H9 (cell line): ENCODE measurements at places on chromosomes 4 and X. TPM values are rescaled to one million over a fixed set of nuclear protein-coding genes. Genes with fewer than 3 reads are reported as not detected.

Gene CFAP47
- 0.09 TPM in 1 of 2 replicates, not detected in the other for total RNA-seq

Gene SPANXA1
- not detected in 2 replicates for total RNA-seq

Gene COX7B2
- total RNA-seq = not detected in 2 replicates

Gene SORCS2
- total RNA-seq = 0.57 and 0.72 TPM in 2 replicates

Gene RTL3
- total RNA-seq = not detected in 2 replicates

DNA sequence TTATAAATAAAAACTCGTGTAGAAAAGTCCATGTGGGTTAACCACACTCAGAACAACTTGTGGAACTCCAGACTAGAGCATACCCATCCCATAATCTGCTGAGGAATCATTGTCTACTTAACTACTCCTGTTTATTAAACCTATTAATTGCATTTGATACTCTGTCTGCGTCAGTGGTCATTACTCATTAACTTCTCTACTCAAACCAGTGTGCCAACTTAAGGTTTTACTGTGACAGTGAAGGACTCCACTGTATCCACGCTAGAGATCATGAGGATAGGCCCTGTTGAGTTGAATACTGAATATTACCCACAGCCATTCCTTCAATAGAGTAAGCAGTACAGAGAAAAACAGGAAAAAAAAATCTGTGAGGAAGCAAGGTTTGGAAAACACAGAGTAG lies 17.3 kb downstream of the HPGD start:
- no peaks in the 10 kb centered on the region for H3K27me3 ChIP-seq
- H3K4me3 ChIP-seq = no peak overlapping the region
- DNase-seq = no peak
- H3K4me1 ChIP-seq = no peaks in the 10 kb centered on the region

GRCh38 chrX:153969125-153969903 lies 2.3 kb downstream of the HCFC1 start:
- no peak for DNase-seq
- peaks cover 4% of the 10 kb centered on the region; the same call in 1 of the 2 replicates for H3K4me1 ChIP-seq
- peaks cover 32% of the 10 kb centered on the region for H3K36me3 ChIP-seq
- no peaks in the 10 kb centered on the region for H3K27me3 ChIP-seq

DNA sequence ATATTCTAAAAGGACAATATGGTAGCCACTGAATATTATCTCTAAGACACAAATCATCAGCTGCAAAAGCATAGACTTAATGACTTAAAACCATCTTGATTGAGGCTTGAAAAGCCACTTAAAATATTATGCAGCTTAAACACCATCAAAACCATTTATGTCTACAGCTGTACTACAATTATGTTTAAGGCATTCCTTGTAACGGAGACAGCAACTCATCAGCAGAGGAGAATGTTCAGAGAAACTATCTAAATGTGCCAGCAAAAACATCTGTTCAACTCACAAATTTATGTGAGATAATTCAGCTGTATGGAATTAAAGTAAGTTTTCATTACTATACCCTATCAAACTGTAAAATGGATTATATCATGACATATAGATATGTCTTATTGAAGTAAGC lies 147.9 kb upstream of the CTSO start:
- H3K27me3 ChIP-seq = no peaks in the 10 kb centered on the region
- no peak for DNase-seq
- no peak overlapping the region for H3K4me3 ChIP-seq
- no peak overlapping the region for H3K27ac ChIP-seq

DNA sequence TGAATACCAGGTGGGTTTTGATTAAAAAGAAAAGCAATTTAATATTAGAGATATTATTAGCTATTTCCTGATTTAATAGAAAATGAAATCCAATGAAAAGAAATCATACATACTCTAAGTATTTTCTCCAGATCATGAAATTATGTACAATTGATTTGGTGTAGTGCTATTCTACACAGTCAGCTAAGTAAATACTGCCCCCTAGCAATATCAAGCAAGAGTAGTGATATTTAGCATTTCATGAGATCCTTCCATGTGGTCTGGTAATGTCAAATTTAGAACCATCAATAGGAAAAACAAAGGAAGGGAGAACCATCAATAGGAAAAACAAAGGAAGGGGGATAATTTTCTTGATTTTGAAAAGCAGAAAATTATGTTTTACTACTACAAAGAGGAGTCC lies 114.6 kb downstream of the TBCK start:
- no peaks in the 10 kb centered on the region for H3K4me1 ChIP-seq
- no peak overlapping the region for H3K4me3 ChIP-seq
- H3K27ac ChIP-seq = no peak overlapping the region
- no peaks in the 10 kb centered on the region for H3K27me3 ChIP-seq
- H3K36me3 ChIP-seq = no peaks in the 10 kb centered on the region
- DNase-seq = no peak

GRCh38 chrX:68461576-68461975 lies 28.3 kb upstream of the OPHN1 start:
- no peak overlapping the region for H3K4me3 ChIP-seq
- H3K4me1 ChIP-seq = no peaks in the 10 kb centered on the region
- H3K27me3 ChIP-seq = no peaks in the 10 kb centered on the region
- DNase-seq = no peak
- no peaks in the 10 kb centered on the region; the same call in 2 of the 3 replicates for H3K36me3 ChIP-seq

GRCh38 chr4:74838746-74839370 lies 44.5 kb upstream of the BTC start:
- DNase-seq = no peak
- H3K27ac ChIP-seq = no peak overlapping the region
- H3K36me3 ChIP-seq = peaks cover 1% of the 10 kb centered on the region; the same call in 1 of the 3 replicates

DNA sequence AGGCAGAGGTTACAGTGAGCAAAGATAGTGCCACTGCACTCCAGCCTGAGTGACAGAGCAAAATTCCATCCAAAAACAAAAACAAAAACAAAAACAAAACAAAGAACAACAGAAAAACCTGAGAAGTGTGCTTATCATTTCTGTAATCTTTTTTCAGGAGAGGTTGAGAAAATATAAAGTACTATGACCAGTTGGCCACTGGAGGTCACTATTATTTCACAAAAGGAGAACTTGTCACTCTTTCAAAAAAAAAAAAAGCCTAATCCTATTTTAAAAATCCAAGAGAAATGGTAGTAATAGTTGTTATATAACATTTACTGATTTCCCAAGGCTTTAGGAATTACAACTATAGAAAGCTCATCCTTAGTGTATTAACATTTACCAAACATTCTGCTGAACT lies 24.9 kb upstream of the RNF150 start:
- H3K27ac ChIP-seq = no peak overlapping the region
- H3K36me3 ChIP-seq = peaks cover 8% of the 10 kb centered on the region
- no peak for DNase-seq
- no peaks in the 10 kb centered on the region for H3K27me3 ChIP-seq

- DNase-seq = no peak
- no peak overlapping the region for H3K4me3 ChIP-seq
- no peaks in the 10 kb centered on the region for H3K36me3 ChIP-seq
- H3K4me1 ChIP-seq = no peaks in the 10 kb centered on the region; the same call in 1 of the 2 replicates
- H3K27me3 ChIP-seq = no peaks in the 10 kb centered on the region
Measured at GRCh38 chr4:5114950-5115349, 63.7 kb downstream of the STK32B start.

DNA sequence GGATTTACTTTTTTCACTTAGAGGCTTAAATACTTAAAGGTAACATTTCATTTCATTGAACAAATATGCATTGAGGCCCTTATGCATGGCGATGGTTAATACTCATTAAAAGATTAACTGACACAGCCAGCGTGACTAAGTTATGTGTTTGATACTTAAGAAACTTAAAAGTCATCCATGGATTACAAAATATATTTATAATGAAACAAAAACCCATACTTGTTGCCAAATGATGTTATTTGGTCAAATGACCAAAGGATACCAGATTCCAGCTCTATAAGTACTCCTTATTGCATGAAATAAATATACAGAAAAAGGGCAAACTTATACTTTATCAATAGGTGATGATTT lies 26.7 kb downstream of the ZNF330 start:
- H3K4me3 ChIP-seq = no peak overlapping the region
- H3K27ac ChIP-seq = no peak overlapping the region
- 0 out of 2 replicates have a peak, but pooled peaks cover 2% of the 10 kb centered on the region for H3K4me1 ChIP-seq
- no peaks in the 10 kb centered on the region for H3K36me3 ChIP-seq
- no peaks in the 10 kb centered on the region for H3K27me3 ChIP-seq

- H3K36me3 ChIP-seq = no peaks in the 10 kb centered on the region
- H3K4me3 ChIP-seq = no peak overlapping the region
- H3K27ac ChIP-seq = no peak overlapping the region
- DNase-seq = no peak
- no peaks in the 10 kb centered on the region for H3K27me3 ChIP-seq
Measured at GRCh38 chr4:174388461-174389145, 104.9 kb downstream of the CEP44 start.

- DNase-seq = no peak
- no peaks in the 10 kb centered on the region for H3K36me3 ChIP-seq
- H3K4me3 ChIP-seq = no peak overlapping the region
- no peaks in the 10 kb centered on the region for H3K4me1 ChIP-seq
- H3K27me3 ChIP-seq = no peaks in the 10 kb centered on the region
- H3K27ac ChIP-seq = no peak overlapping the region
Measured at GRCh38 chr4:154014407-154015321, 225.8 kb upstream of the SFRP2 start.

DNA sequence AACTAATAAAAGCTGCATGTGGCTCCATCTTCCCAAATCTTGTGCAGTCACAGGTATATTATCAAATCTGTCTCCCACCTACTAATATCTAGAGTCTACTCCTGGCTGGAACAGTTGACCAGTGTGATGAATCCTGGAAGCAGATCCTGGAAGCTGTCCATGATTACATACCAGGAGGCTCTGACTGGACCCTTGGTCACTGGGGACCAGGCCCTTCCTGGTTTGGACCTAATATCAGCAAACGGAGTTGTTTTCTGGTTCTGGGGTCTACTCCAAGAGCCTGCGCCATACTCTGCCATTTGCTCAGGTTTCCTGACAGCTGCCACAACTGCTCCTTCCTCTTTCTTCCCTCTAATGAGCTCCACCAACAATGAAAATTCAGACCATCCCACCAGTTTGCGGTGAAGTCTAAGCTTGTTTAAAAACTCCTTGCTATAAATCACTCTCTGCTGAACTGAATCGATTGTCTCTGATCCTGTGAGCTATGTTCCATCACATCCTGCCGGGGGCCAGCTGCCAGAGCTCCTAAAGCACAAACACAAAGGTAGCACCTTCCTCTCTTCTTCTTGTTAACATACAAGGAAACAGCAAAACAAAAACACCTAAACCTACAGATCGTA lies 114.2 kb downstream of the PALLD start:
- H3K36me3 ChIP-seq = no peaks in the 10 kb centered on the region
- no peak overlapping the region for H3K4me3 ChIP-seq
- no peak overlapping the region for H3K27ac ChIP-seq

- H3K36me3 ChIP-seq = no peaks in the 10 kb centered on the region
- H3K27me3 ChIP-seq = no peaks in the 10 kb centered on the region
- H3K27ac ChIP-seq = no peak overlapping the region
- H3K4me3 ChIP-seq = no peak overlapping the region
Measured at GRCh38 chrX:100717363-100717762, 14.6 kb downstream of the SYTL4 start.

GRCh38 chr4:150510176-150510865 lies 71.6 kb upstream of the MAB21L2 start:
- H3K27ac ChIP-seq = no peak overlapping the region
- H3K4me1 ChIP-seq = no peaks in the 10 kb centered on the region
- H3K27me3 ChIP-seq = no peaks in the 10 kb centered on the region
- DNase-seq = no peak
- no peak overlapping the region for H3K4me3 ChIP-seq
- peaks cover 9% of the 10 kb centered on the region; the same call in 1 of the 2 replicates for H3K36me3 ChIP-seq

GRCh38 chr4:6435010-6435409 lies 37.4 kb downstream of the PPP2R2C start:
- H3K36me3 ChIP-seq = no peaks in the 10 kb centered on the region; the same call in 2 of the 3 replicates
- no peak for DNase-seq
- no peaks in the 10 kb centered on the region for H3K4me1 ChIP-seq

- H3K36me3 ChIP-seq = no peaks in the 10 kb centered on the region
- DNase-seq = peak; percentile 2
- no peaks in the 10 kb centered on the region for H3K27me3 ChIP-seq
- no peak overlapping the region for H3K27ac ChIP-seq
- H3K4me3 ChIP-seq = no peak overlapping the region
- H3K4me1 ChIP-seq = no peaks in the 10 kb centered on the region
Measured at GRCh38 chr4:5010984-5011383, 8.3 kb downstream of the CYTL1 start.

GRCh38 chr4:7806338-7807090 lies 133.1 kb downstream of the AFAP1 start:
- no peaks in the 10 kb centered on the region for H3K27me3 ChIP-seq
- H3K4me3 ChIP-seq = peak overlapping the region; percentile 45; the same call in 2 of the 3 replicates

DNA sequence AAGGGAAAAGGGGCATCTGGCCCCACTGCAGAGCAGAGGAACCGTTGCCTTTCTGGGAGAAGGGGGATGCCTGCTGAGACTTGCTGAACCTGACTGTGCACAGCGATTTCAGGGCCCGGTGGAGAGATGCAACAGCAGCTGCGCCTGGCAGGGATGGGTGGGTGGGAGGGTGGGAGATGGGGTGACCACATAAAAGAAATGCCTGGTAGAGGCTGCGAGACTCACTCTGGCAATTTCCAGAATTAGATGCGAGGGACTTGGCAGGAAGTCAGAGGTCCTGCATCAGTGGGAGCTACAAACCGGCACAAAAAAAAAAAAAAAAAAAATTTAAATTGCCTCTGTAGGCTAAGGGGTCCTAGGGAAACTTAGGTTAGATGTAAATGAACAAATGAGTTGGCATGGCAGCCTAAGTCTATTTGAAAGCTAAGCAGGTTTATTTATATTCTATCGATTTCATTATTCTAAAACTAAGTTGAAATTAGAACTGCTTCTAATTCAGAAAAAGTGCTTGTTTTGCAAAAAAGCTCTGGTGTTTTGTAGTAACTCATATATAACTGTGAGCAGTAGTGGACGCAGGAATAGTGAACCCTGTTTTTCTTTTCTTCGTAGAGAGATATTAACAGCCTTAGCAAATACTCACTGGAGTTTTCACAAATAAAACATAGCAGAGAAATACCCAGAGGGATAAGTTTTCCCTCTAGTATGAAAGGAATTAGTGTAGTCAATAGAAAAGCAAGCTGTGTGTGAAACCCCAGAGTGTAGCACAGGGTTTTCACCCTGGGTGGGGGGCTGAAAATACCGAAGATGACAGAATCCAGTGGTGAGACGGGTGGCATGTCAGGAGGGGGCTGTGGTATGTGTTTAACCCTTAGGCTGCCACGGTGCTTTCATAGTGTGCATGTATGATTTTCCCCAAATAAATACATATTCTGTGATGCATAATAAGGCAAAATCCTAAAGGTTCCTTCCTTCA lies 130.1 kb downstream of the EGF start:
- no peak overlapping the region for H3K27ac ChIP-seq
- DNase-seq = no peak
- H3K27me3 ChIP-seq = no peaks in the 10 kb centered on the region
- no peaks in the 10 kb centered on the region for H3K4me1 ChIP-seq
